ENCODE measurements at places on chromosomes 4 and X.

DNA sequence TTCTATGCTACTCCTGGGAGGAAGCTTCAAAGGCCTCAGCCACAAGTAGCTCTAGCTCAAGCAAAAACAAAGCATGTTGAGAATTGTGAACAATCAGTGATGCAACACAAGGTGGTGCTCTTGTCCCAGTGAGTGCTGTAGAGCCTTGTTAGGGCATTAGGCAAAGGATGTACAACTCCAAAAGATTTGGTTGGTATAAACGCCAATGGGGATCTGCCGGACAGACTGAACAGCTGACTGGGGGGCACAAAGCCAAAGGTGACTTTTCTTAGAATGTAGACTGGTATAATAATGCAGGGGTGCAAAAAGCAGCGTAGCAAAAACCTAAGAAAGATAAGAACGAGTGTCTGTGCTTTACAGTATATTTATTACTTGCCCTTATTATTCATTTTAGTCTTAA, 62.6 kb upstream of the ALB start:
- peak; percentile 76 for DNase-seq

DNA sequence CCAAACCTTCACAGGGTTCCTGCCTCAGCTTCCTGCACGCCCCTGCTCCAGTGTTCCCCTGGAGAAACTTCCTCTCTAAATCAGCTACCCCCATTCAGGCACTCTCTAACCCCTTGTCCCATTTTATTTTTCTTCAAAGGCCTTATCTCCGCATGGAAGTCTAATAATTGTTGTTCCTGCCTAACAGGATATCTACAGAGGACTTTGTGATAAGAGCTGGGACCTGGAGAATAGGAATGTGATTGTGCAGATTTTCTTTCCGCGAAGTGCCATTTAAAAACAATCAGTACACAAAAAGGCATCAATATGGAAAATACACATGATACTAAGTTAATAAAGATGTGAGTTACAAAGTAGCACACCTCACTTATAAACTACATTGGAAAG, 32.6 kb downstream of the LDB2 start:
- no peak for DNase-seq

DNA sequence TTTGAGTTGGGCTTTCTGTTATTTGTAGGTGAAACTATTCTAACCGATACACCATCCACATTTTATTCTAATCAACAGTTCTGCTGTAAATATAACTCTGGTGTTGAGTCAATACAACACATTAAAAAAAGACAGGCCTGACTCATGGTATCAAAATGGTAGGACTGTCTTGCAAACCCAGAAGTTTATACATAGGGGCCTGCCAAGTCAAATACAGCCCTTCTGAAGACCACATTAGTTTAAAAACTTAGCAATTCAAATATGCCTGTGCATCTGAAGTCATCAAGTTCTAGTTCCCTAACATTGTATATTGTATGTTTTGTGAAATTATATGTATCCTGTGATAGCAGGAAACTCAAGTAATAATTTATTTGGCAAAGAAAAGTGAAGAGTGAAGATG, 24.4 kb upstream of the PDE5A start:
- peak; percentile 47 for DNase-seq

DNA sequence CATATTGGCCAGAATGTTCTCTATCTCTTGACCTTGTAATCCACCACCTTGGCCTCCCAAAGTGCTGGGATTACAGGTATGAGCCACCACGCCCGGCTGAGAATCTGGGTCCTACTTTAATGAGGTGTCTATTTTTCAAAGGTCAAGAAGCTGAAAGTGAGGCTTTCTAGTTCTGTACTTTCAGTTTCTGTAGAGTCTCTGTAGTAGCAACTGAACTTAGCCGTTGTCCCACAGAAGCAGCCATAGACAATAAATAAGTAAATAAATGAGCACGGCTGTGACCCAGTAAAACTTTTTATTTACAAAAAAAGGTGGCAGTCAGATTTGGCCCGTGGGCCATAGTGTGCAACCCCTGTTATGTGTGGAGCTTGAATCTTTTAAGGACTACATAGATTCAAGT, 92.0 kb downstream of the FNIP2 start:
- DNase-seq = no peak

- no peak for DNase-seq
These were observed 22.7 kb upstream of the TBC1D14 start for GRCh38 chr4:6886886-6887285.

- peak; percentile 95 for DNase-seq
These were observed at the start of gene MED28 for GRCh38 chr4:17614416-17615299. MED28 (plus strand) TSS chr4:17614641; CDS start chr4:17614655, 14 bp downstream.

DNA sequence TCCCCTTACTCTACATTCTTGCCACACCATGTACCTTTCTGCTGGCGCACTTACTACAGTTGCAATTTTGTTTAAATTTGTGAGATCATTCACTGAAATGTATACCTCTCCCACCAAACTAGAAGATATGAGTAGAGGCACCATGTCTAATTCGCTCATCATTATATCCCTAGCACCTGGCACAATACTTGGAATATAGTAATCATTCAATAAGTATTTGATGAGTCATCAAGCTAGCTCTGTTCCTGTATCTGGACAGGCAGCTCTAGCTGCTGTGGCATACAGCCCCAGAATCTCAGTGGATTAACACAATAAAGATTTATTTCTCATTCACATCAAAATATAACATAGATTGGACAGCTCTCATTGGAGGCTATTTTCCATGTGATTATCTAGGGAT, 245.9 kb downstream of the IDS start:
- peak; percentile 53 for DNase-seq

- DNase-seq = no peak
These were observed 64.8 kb downstream of the NDST3 start for GRCh38 chr4:118099106-118099505.

GRCh38 chr4:53558065-53558801, 33.1 kb downstream of the LNX1 start:
- peak; percentile 67 for DNase-seq

GRCh38 chr4:85722401-85722800, 247.5 kb downstream of the ARHGAP24 start:
- DNase-seq = peak; percentile 27

DNA sequence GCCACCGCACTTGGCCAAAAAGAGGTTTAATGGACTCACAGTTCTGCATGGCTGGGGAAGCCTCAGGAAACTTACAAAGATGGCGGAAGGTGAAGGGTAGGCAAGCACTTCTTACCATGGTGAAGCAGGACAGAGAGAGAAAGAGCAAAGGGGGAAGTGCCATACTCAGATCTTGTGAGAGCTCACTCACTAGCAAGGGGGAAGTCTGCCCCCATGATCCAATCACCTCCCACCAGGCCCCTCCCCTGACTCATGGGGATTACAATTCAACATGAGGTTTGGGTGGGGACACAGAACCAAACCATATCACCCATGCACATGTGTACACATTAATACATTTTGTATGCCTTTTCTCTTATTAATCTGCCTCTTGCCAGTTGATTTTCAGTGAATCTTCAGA, 77.2 kb upstream of the HSD17B10 start:
- no peak for DNase-seq

DNA sequence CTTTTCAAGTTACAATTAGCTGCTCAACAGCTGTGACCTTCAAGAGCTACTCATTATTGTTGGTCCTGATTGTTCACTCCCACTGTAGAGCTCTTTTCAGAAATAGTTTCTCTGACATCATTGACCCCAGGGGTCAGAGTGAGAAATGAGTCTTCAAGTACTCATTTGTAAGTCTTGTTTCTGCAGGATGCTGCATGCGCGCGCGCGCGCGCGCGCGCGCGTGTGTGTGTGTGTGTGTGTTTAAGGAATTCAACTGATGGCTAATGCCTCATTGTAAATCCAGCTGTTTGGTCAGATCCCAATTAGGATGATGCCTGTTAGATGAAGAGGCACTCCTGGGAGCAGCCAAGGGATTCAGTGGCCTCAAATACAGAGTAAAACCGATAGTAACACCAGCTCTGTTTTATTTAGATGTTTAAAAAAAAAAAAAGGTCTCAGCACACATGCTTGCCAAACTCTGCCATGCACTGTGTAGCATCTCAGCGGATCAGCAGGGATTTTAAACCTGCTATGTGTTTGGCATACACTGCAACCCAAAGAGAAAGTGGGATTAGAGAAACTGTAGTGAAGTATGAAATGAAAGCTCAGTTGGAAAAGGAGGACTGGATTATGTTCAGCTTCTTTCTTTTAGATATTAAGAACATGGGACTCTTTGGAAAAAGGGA, 332.3 kb downstream of the ADGRL3 start:
- no peak for DNase-seq

GRCh38 chr4:76374798-76375197, 46.1 kb downstream of the CCDC158 start:
- no peak for DNase-seq

- DNase-seq = peak; percentile 38
These were observed 25.5 kb downstream of the SMIM14 start for GRCh38 chr4:39613093-39613656.

DNA sequence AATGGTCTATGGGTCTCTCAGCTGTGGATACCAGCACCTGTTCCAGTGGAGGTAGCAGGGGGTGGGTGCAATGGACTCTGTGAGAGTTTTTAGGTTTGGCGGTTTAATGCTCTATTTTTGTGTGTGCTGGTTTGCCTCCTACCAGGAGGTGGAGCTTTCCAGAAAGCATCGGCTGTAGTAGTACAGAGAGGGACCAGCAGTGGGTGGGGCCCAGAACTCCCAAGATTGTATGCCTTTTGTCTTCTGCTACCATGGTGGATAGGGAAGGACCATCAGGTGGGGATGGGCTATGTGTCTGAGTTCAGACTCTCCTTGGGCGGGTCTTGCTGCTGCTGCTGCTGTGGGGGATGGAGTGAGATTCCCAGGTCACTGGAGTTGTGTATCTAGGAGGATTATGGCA, 557.2 kb upstream of the GRID2 start:
- no peak for DNase-seq

GRCh38 chr4:2359591-2360395, 58.7 kb downstream of the ZFYVE28 start:
- no peak for DNase-seq

DNA sequence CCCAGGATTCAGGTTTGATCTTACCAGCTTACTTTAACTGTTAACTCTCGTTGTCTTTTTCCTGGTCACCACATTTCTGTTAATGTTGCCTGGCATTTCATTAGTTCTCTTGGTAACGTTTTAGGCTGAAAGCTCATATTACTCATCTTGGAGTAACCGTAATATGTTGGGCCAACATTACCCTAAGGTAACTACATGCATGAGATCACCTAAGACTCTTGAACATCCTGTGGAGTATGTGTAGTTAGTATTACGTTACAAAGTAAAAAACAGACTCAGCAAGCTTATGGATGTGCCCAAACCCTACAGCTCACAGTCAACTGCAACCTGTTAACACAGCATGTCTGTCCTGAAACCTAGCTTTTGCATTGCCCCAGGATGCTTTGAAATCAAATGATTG, 203.3 kb upstream of the HS3ST1 start:
- no peak for DNase-seq

DNA sequence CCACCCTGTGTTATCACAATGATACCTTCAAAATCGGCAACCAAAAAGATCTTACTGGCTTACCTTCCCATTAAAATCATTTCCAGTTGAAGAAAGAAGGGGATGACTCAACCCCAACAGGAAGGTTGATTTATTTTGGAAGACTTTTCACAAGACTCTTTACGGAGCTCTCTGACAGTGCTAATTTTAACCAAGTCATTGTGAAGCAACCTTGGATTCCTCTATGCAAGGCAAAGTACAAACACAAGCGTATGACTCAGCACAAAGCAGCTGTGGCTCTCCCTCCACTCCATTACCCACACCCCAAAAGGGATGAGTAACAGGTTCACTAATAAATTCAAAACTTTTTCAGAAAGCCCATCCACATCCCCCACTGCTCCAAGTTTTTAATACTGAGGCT, 213.8 kb upstream of the FGF13 start:
- DNase-seq = peak; percentile 95

DNA sequence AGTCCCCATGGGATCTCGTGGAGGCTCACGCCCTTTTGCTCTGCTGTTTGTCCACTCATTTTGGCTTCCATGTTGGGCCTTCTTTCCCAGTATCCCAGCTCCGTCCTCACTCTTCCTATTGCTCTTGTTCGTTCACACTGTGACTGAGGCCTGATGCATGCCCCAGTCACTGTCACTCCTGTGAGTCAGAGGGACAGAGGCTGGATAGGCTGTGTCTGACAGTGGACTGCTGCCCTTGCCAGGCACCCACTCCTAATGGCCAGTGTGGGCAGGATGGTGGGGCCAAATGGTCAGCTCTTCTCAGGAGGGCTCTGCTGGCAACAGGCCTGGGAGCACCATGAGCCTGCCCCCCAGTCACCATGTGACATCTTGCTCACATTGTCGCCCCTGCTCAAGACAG, 40.0 kb downstream of the HADH start:
- peak; percentile 74 for DNase-seq

DNA sequence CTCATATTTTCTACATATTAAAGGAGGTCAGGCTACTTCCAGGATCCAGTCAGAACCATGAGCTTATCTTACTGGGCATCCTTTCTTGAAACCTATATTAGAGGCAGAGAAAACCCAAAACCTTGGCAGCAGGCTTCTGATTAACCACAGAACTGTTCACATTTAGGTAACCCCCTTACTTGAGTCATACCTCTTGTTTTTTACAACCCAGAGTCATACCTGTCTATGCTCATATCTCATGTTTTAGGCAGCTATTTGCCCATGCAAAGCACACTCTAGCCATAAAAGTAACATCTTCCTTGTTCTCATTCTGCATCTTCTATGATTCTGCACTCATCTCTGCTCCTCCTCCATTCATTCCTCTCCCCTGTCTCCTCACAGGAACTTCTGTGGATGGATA, 138.0 kb upstream of the SMIM31 start:
- no peak for DNase-seq

GRCh38 chr4:47876310-47876709, 38.1 kb downstream of the NFXL1 start:
- peak; percentile 45 for DNase-seq

DNA sequence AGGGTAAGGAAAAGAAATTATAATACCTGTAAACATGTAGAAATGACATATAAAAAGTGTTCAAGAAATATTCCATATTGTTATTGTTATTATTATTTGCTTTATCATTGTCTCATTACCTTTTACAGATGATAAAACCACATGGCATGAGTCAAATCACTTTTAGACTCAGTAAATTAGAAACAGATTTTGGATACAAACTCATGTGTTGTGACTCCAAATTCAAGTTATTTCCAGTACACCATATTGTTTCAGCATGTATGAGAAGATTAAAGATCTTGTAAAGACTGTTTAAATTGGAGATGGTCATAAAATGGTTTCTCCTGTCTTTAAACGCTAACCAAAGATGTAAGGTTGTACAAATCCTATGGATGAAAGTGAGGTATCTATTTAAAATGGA, 18.1 kb downstream of the PPP1R2C start:
- peak; percentile 53 for DNase-seq

- DNase-seq = peak; percentile 12
These were observed 315.6 kb upstream of the SMIM31 start for GRCh38 chr4:164438321-164438720.

- DNase-seq = no peak
These were observed 10.5 kb upstream of the PAQR3 start for GRCh38 chr4:78949735-78950134.

All from fibroblast of mammary gland (primary cell).